ENCODE measurements at places on chromosomes 2 and 18.

DNA sequence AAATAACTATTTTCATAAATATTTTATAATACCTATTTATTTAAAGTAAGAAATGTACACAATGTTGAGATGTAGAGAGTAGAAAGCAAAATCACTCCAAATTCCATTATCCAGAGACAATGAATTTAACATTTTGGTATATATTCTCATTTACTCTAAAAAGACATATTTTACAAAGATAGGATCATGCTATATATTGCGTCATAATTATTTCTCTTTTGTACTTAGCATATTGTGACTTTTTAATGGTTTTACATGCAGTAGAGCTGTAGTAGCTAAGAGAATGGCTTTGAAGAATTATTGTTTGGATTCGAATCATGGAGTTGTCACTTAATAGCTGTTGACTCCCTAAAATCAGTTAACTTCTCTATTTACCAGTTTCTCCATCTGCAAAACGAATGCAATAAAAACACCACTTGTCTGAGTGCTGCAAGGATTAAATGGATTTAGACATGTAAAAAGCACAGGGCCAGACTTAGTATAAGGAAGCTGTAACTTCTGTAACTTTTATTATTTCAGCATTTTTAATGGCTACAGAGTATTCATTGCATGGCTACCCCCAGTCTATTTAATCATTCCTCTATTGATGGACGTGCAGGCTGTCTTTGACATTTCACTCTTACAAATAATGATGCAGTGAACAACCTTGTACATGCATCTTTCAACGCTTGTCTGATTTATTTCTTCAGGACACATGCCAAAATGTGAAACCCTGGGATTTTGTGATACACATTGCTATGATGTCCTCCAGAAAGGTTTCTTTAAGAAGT lies 33.2 kb downstream of the KCNS3 start:
- DNase-seq = no peak

- DNase-seq = no peak
Observed at GRCh38 chr2:73870084-73870483, 22.7 kb upstream of the ACTG2 start.

GRCh38 chr18:69880083-69880482 lies 67.6 kb downstream of the CD226 start:
- no peak for DNase-seq

- no peak for DNase-seq
Observed at GRCh38 chr2:44680983-44681531, 260.4 kb upstream of the SIX3 start.

DNA sequence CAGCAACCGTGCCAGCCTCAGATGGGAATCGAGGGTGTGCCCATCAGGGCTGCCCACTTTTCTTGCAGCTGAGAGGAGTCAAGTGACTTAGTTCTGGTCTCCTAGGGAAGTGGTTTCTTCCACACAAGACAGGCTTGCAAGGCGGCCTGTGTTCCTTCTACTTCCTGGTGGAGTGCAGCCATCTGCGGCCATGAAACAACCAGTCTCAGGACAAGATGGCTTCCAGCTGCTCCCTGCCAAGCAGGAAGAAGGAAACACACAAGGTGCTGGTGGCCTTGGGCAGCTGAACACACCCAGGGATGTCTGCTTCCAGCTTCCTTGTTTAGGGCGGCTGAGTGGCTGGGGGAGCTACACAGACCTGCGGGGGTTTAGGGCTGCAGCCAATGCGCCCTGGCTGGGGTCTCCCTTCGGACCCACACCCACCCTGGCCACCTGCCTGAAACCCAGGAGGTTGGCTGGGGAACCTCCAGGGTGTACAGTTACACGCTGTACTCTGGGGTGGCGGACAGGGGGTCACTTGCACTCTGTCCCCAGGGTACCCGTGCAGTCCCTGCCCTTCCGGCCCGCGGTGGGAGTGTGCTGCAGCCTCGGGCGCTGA lies 34.7 kb downstream of the PTPN18 start:
- DNase-seq = no peak
